NCI-H1436 treated with DMSO at 0.1 percent for 48 hours (cell line): ENCODE measurements at places on chromosomes 5 and 9.

- no peak for DNase-seq
These were observed 13.5 kb downstream of the IL12B start for GRCh38 chr5:159316519-159317383.

GRCh38 chr5:179187681-179188575 is 127.8 kb downstream of the ZNF354C start:
- no peak for DNase-seq

- DNase-seq: no peak
These were observed 306.9 kb downstream of the GLIS3 start for GRCh38 chr9:3992924-3993323.

DNA sequence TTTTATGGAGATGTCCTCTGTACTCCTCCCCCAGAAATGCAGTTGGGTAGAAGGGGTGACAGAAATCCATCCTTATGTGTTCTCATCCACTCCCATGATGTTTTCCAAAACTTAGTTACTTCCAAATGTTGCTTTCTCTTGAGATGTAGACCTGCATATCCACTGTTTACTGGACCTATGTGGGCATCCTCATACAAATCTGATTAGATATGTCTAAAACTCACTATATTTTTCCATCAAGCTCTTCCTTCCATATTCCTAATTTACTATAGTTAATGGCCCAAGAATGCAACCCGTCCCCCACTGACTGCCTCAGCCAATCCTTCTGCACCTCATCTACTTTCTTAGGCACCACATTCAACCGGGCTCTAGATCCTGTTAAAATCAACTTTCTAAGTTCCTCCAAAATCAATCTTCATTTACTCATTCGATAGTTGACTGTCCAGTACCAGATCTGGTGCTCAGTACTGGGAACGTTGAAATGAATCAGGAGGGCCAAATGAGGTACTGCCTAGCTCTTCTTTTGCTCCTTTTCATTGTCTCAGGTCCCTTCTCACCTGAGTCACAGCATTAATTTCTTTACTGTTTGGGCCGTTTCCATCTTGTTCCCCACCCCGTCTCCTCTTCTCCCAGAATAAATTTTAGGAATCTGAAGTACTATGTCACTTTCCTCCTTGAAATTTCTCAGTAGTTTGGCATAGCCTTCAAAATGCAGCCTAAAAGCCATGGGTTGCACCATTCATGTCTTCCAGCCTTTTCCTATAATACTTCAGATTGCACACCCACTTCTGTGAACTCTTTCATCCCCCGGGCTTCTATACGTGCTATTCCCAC is 7.9 kb downstream of the PLK2 start:
- no peak for DNase-seq

DNA sequence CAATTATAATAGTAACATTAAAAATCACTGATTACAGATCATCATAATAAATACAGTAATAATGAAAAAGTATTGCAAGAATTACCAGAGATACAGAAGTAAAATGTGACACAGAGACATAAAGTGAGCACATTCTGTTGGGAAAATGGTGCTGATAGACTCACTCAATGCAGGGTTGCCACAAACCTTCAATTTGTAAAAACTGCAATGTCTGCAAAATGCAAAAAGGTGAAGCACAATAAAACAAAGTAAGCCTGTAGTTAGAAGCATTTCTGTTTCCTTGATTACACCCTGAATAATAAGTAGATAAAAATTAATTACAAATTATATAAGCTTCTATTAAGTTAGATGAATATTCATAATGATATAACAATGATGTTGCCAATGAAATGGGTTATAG is 736.2 kb upstream of the CHD1 start:
- no peak for DNase-seq

GRCh38 chr5:67160985-67161384 is 35.6 kb downstream of the CD180 start:
- no peak for DNase-seq

GRCh38 chr5:137199966-137200365 is 299.2 kb downstream of the SPOCK1 start:
- no peak for DNase-seq

- DNase-seq: no peak
These were observed 1.2 kb upstream of the VPS13A start for GRCh38 chr9:77176106-77176505.

- DNase-seq: no peak
These were observed 16.9 kb upstream of the PLCXD3 start for GRCh38 chr5:41527201-41527779.

DNA sequence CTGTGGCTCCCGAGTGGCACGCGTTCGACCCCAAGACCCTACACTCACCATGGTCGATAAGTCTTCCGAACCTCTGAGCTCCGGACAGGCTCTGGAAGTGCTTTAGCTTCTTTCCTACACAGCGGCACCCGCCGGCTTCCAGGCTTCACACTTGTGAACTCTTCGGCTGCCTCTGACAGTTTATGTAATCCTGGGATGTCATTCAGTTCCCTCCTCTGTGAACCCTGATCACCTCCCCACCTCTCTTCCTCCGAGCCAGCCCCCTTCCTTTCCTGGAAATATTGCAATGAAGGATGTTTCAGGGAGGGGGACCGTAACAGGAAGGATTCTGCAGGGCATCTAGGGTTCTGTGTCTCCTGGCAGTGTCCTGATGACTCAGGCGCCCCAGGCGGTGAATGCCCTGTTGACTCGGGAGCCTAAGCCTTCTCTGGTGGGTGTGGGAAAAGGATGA is at the start of gene CD14:
Gene CD14, minus strand, starts transcription at position 155 of the 451 bp plus-strand sequence. Its CDS starts 104 bp downstream, at position 51.
- no peak for DNase-seq

- DNase-seq: no peak
These were observed 384.2 kb downstream of the DTWD2 start for GRCh38 chr5:118604106-118604505.

- no peak for DNase-seq
These were observed 11.1 kb downstream of the GPR21 start for GRCh38 chr9:123044586-123044985.

DNA sequence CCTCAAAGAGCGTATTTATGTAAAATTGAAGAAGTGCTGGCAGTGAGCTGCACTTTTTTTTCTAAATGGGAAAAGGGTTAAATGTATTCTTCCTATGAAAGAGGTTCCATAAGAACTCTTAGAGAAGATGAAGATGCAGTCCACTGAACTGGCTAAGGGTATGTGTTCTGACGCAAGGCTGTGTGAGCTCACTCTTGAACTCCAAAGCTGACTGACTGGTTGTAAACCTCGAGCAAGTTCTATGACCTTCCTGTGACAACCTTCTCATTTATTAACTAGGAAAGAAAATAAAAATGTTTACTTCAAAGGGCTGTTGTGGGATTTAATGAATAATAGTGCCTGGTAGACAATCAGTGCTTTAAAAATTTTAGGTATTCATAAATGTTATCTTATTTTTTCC is 46.7 kb downstream of the POC5 start:
- DNase-seq: no peak

- no peak for DNase-seq
These were observed 49.6 kb downstream of the BARX1 start for GRCh38 chr9:93905473-93906133.

DNA sequence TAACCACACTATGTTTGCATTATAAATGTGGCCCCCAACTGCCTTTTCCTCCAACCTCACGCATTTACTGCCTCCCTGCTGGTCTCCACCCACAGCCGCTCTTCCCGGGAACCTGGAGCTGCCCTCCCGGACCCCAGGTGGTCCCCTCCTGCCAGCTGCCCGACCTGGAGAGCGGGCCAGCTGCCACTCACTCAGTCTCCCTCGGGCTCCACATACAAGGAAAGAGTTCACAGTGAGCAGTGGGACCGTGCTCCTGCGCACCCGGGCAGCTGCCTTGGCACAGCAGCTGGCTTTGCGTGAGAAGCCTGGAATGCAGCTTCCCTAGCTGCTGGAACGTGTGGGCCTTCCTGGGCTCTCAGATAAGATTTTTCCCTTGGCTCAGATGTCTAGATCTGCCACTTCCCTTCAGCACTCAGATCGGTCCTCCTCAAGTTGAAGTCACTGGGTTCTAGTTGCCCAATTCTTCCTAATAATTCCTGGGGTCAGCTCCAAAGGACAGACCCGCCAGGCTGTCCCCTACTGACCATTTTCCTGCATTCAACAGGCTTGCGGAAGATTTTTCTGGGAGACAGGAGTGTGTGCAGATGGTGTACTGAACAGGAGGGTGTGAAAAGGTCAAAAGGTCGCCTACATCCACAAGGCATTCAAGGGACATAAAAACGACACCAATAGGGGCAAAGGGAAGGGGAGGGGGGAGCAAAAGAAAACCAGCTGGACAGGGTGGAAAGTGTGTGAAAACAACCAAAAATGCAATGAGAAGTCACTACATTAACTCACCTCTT is 69.1 kb downstream of the MYO10 start:
- no peak for DNase-seq

DNA sequence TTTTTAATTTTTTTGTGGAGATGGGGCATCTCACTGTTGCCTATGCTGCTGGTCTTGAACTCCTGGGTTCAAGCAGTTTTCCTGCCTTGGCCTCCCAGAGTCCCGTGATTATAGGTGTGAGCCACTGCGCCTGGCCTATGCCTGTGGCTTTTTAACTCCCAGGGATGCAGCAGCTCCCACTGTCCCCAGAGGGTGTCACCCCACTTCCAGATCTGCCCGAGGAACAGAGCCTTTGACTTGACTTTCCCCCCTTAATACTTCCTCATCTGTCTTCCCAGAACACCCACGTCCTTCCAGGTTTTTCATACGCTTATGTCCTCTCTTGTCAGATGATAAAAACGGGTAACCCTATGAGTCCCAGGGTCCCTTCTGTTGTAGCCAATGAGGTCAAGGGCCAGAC is 7.6 kb upstream of the PRRC2B start:
- no peak for DNase-seq

DNA sequence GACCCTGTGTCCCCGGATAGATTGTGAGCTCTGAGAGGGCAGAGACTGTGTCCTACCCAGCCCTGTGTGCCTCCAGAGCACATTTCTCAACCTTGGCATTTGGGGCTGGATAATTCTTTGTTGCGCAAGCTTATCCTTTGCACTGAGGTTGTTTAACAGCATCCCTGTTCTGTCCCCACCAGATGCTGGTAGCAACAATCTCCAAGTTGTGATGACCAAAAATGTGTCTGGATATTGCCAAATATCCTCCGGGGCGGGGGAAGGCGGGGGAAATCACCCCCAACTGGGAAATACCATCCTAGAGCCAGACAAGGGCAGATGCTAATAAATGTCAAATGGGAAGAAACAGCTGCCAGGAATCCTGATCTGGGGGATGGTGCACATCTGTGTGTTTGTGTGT is 24.0 kb upstream of the TNIP1 start:
- DNase-seq: no peak

- DNase-seq: peak; percentile 88
These were observed 281.3 kb downstream of the ARHGAP26 start for GRCh38 chr5:143051244-143052058.

DNA sequence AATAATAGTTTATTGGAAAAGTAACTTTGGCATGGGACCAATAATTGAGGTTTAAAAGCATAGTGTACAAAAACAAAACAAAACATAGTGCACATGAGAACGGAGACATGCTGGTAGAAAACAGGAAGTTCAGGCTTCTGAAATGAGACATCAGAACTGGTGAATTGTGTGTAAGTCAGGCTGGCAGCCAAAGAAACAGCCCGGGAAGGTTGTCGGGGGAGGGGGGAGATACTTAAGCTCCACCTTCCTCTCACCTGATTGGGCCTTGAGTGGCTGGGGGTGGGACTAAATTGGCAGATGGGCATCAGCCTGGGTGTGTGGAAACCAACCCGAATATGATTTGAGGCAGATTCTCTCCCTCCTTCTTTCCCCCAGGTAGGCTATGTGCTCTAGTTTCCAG is 256.3 kb downstream of the SMARCA2 start:
- DNase-seq: no peak

DNA sequence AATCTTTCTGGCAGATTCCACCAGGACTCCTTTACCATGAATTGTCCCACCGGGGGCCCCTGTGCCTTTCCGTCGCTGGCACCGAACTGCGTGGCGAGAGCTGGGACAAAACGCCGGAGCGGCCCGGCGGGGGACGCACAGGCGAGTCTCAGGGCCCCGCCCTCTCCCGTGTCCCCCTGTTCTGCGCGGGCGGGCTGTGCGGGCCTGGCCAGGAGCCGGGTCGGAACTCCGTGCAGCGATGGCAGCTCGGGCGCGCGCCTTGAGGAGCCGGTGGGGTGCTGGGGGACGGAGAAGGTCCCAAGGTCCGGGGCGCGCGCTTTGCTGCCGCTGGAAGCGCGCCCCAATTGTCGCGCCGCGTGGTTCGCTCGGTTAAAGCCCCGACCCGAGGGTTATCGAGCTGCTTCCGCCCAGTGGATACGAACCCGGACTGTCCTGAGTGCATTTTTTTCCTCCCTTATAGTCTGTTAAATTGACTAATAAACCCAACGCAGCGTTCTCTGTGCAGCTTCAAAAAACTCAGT is 125.3 kb downstream of the TMEM174 start:
- no peak for DNase-seq

GRCh38 chr5:153713943-153714342 is 223.5 kb downstream of the GRIA1 start:
- DNase-seq: no peak

DNA sequence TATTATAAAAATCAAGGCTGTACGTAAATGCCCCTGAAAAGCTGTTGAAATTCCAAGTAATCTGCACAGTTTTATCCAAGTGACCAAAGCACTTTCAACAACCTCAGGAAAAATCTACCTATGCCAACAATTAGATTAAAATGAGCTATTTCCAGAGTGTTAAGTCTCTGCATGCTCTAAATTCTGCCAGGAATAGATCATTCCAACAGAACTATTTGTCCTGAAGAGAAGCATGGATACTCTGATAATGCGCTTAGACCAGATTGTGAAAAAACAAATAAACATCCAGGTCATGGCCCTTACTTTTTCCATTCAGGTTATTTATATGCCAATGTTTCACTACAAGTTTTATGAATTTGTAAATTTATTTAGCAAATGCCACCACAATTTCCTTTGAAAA is 59.1 kb downstream of the PLK2 start:
- no peak for DNase-seq

DNA sequence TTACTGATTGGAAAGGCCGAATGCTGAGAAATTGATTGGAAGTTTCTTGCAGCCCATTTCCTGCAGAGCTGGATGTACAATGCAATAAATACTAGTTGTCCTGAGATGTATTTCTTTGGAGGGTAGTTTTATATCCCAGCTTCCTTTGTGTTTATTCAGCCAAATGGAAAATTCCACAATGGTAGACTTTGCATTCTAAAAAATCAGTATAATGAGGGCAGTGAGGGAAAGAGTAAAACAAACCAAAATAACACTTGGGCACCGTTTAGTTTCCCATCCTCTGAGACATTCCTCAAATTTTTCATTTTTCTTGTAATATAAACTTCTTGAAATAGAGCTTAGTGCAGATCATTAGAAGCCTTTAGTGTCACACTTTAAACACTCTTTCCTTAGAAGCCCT is 379.4 kb downstream of the EBF1 start:
- DNase-seq: no peak

- no peak for DNase-seq
These were observed 153.5 kb downstream of the CDH6 start for GRCh38 chr5:31346896-31347551.

- no peak for DNase-seq
These were observed 1446.4 kb upstream of the WWC1 start for GRCh38 chr5:166845044-166845443.

- no peak for DNase-seq
These were observed 1.2 kb upstream of the UBE2R2 start for GRCh38 chr9:33815781-33816180.
